ENCODE measurements at places on chromosomes 3 and 15.

DNA sequence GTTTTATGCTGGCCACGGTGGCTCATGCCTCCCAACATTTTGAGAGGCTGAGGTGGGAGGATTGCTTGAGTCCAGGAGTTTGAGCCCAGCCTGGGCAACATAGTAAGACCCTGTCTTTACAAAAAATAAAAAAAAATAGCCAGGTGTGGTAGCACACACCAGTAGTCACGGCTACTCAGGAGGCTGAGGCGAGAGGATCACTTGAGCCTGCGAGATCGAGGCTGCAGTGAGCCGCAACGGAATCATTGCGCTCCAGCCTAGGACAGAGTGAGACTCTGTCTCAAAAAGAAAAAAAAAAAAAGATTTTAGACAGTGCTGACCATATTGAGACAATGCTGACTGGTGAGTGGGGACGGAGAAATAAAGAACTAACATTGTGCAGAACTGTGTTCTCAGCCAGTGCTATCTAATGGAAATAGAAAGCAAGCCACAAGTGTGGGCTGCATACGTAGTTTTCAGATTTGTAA is 67.2 kb downstream of the ST6GAL1 start:
- DNase-seq = no peak

- DNase-seq = no peak
Measured at GRCh38 chr3:123119802-123120201, 53.0 kb downstream of the PDIA5 start.

DNA sequence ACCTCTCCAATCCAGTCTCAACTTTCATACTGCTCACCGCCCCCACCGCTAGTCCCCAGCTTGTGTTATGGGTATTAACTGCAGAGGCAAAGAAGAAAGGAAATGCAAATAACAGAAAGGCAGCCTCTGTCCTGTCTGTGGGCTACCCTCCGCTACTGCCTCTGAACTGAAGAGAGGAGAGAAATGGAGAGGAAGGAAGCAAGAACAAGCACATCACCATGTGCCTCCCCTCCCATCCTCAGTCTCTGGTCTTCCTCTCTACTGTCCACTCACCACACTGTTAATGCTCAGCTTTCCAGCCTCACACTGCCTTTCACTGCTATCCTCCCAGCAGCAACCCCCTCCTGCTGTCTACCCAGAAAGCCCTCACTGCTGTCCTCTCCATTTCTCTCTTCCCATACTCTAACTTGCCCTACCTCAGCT is 139.0 kb upstream of the SLC2A2 start:
- no peak for DNase-seq

- no peak for DNase-seq
Measured at GRCh38 chr3:46876313-46877300, 914 bp upstream of the PTH1R start.

- DNase-seq = peak; percentile 35
Measured at GRCh38 chr3:135918600-135918999, 46.9 kb upstream of the PPP2R3A start.

- DNase-seq = no peak
Measured at GRCh38 chr15:74994236-74994635, 1.1 kb upstream of the SCAMP5 start.

- no peak for DNase-seq
Measured at GRCh38 chr15:69359722-69360121, 54.4 kb upstream of the KIF23 start.

GRCh38 chr3:10600296-10600714 is 94.9 kb upstream of the ATP2B2 start:
- DNase-seq = no peak

DNA sequence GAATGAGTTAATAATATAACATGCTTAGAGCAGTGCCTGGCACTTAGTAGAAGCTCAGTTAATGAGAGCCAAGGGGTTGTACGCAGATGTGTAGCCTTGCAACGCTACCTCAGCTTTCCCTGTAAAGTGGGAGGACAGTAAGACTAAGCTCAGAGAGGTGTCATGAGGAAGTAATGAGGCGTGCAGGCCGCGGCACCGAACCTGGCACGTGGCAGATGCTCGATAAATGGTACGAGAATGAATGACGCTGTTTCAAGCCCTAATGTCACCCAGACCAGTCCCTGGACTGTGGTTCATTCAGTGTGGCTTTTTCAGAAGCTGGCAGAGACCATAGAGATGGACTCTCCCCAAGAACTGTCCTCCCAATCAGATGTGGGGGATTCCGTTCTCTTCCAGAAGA is 21.2 kb downstream of the GRIP2 start:
- DNase-seq = no peak

DNA sequence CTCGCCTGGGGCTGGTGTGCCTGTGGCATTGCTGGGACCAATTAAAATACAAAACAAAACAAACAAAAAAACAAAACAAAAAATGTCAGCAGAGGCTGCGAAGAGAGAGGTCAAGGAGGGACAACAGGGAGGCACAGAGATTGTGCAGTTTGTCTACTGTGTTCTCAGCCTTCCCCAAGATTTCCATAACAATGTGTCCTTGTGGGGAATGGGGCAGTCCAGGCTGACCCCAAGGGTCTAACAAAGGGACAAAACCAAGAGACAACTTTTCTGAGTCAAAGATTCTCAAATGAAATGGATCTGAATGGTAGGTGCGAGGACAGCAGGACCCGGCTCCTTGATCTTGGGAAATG is 46.4 kb upstream of the TRPM1 start:
- DNase-seq = no peak

DNA sequence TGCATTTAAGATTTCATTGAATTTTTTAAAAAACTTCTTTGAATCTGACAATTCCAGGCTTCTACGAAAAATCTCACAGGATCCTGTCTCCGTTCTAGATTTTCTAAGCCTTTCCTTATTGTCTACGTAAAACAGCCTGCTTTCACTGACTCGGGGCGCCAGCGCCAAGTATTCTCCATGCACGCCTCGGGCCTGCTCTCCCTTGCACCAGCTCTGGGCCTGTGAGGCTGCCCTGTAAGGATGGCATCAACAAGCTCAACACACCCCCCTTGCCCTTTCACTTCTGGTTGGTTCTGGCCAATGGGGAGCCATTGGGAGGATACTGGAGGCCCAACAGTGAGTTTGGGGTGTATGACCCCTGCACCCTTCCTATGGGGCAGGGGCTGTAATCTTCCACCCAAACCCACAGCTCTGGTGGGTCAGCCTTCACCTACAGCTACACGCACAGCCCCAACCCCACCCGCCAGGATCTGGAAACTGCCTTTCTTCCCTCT is 47.8 kb downstream of the SLC41A3 start:
- no peak for DNase-seq

DNA sequence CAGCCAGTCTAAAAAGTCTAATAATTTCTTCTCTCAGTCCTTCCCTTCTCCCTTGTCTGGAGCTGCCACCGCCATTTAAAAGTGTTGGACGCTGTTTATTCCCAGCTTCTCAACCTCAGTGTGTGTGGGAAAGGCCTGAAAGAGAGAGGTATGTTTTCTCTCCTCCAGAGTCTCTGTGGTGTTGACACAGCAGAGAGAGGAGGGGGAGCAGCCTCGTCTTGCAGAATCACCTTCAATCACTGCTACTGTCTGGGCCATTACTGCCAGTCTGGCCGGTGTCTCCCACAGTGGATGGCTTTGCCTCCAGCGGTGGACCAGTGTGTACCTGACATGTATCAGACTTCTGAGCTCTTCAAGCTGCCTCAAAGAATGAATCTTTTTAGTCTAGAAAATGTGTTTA is 101.4 kb upstream of the TRIM42 start:
- no peak for DNase-seq

DNA sequence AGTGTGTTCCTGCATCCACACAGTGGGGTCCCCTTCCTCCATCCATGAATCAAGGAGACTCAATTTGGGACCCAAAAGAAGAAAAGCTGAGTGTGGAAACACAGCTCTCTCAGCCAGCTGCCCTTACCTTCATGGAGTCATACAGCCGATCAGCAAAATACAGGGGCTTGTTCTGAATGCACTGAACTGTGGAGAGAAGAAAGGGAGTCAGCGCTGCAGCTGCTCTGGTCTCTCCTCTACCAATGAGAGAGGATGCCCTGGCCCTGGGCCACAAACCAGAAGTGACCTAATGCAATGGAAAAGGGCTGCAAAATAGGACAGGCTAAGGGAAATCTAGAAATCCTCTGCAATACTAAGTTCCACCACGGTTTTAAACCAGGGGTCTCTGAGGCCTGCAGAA is 46.7 kb downstream of the ANXA2 start:
- DNase-seq = no peak

DNA sequence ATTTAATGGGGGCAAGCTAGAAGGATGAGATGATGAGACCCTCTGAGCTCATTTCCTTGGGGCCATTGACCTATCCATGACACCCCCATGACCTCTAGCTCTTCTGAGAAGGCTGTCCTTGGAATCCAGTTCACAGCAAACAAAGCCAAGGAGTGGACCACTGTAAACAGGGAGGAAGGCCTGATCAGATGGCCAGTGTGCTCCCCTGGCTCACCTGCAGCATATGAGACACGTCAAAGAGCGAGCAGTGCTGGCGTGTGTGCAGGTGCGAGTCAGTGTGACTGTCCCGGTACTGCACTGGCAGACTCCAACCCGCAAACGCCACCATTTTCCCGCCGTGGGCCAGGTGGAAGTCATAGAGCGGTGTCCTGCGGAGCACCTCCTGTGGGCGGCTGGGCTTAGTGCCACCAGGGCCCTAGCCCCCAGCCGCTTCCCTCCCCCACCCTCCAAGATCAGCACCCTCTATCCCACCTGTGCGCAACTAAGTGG is 339 bp downstream of the AMT start:
- DNase-seq = no peak

DNA sequence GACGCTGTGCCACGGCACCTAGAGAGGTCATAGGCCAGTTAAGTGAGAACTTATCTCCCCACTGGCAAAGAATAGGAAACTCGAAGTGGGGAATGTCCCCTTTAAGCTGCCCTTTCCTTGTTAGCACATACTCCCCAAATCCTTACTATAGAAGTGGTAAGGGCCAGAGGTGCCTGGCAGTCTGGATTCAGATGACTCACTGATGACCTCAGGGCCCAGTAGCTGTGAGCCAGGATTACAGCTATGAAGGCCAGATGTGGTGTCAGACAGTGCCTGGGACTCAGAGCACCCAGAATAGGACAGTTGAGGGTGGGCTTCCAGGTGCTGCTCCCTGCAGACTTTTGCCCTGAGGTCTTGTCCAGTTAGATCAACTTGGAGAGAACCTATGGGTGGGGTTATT is 37.7 kb downstream of the PDIA5 start:
- DNase-seq = peak; percentile 69

- no peak for DNase-seq
Measured at GRCh38 chr3:129645286-129645685, 38.8 kb upstream of the PLXND1 start.

GRCh38 chr3:43334976-43335375 is 48.6 kb downstream of the SNRK start:
- no peak for DNase-seq

DNA sequence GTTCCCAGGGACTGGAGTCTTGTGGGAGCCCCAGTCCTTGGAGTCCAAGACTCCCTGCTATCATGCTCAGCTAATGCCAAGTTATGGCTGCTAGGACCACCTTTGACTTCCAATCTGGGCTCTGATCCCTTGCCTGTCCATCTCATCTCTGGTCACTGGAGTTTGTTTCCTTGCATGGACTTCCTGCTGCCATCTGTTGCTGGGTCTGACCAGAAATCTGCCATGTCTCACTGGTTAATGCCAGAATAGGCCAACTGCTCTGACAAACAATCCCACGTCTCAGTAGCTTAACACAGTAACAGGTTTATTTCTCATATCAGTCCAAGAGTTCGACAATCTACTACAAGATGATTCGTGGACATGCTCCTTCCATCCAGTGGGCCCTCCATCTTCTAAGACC is 10.1 kb upstream of the GLCE start:
- no peak for DNase-seq

DNA sequence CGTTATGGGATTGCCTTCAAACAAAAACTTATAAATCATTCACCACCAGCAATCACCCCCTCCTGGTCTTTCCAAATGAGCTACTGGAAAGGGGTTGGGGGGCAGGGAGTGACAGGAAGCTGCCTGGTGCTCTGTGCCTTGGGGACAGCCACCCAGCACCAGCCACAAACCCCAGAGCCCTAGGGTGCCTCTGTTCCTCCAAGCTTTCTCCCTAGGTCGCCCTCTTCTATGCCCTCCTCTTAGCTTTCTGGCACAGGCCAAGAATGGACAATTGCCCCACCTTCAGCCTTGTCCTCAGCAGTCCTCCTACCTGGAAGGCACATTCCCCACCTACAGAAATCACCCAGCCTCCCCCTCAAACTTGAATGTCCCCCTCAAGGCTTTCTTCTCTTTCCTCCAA is 3.3 kb downstream of the OXTR start:
- no peak for DNase-seq

GRCh38 chr3:190585805-190586630 is 72.1 kb downstream of the IL1RAP start:
- peak; percentile 86 for DNase-seq

DNA sequence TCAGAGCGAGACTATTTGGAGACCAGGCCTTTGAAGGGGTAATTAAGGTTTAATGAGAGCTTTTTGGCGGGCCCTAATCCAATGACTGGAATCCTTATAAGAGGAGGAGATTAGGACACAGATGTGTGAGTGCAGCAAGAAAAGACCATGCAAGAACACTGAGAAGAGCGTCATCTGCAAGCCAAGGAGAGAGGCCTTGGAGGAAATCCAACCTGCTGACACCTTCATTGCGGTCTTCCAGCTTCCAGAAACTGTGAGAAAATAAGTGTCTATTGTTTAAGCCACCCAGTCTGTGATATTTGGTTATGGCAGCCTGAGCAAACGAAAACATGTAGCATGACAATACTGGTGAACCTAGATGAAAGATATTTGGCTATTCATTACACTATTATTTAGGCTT is 23.0 kb upstream of the MUSTN1 start:
- DNase-seq = no peak

- DNase-seq = no peak
Measured at GRCh38 chr3:186160691-186161243, 51.9 kb upstream of the ETV5 start.

GRCh38 chr3:147939839-147940238 is 530.7 kb downstream of the ZIC1 start:
- peak; percentile 24 for DNase-seq

- peak; percentile 23 for DNase-seq
Measured at GRCh38 chr15:29815000-29815710, 7.1 kb downstream of the TJP1 start.

- DNase-seq = peak; percentile 74
Measured at GRCh38 chr3:42148982-42149432, 57.9 kb downstream of the TRAK1 start.

- no peak for DNase-seq
Measured at GRCh38 chr15:66180531-66181097, 72.9 kb downstream of the MEGF11 start.

- no peak for DNase-seq
Measured at GRCh38 chr3:55014906-55015305, 87.0 kb upstream of the LRTM1 start.

GRCh38 chr3:16480861-16481545 is 32.5 kb downstream of the RFTN1 start:
- peak; percentile 73 for DNase-seq

GRCh38 chr15:90060797-90061196 is 41.5 kb downstream of the IDH2 start:
- no peak for DNase-seq

GRCh38 chr3:114336122-114336697 is 42.4 kb downstream of the TIGIT start:
- peak; percentile 1 for DNase-seq
